Thoracic aorta (tissue), 2 donors: ENCODE measurements at places on chromosomes 3 and 15. TPM values are rescaled to one million over a fixed set of nuclear protein-coding genes. Genes with fewer than 3 reads are reported as not detected.

The OIP5 gene
- total RNA-seq, result not detected

The MYNN gene
- 10.8 TPM for total RNA-seq

The UBA7 gene
- 119 TPM for total RNA-seq

The UBP1 gene
- total RNA-seq, result 69.0 TPM

The AP3S2 gene
- total RNA-seq, result 50.6 TPM

The SIDT1 gene
- 14.0 TPM for total RNA-seq

The PYDC2 gene
- total RNA-seq, result not detected

The TMEM207 gene
- not detected for total RNA-seq

The ZIC4 gene
- not detected for total RNA-seq
